ENCODE measurements at places on chromosomes 5 and 9. TPM values are rescaled to one million over a fixed set of nuclear protein-coding genes. Genes with fewer than 3 reads are reported as not detected.

TMEM232 gene
- 5.0 TPM for polyA plus RNA-seq

TXNDC8 gene
- polyA plus RNA-seq, result not detected

OR1J2 gene
- polyA plus RNA-seq, result not detected

CSNK1G3 gene
- 22.1 TPM for polyA plus RNA-seq

HTR4 gene
- 1.9 TPM for polyA plus RNA-seq

ENHO gene
- polyA plus RNA-seq, result 8.7 TPM

DNA sequence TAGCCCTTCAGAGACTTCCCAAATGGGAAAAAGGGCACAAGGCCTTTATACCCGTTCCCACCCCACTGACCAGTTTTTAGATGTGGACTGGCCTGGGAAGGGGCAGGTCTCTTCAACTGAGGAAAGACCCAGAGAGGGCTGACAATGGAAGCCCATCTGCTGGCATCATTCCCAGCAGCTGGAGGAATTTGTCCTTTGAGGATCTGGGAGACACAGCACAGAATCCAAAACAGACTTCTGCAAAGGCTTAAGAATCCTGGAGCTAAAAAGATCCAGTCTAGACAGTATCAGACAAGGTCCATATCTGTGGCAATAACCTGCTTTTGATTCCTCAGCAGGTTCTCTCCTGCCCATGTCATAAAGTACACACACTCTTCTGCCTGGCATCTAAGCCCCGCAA, 329.2 kb downstream of the TMEM167A start:
- no peaks in the 10 kb centered on the region for H3K4me1 ChIP-seq
- H3K36me3 ChIP-seq, result no peaks in the 10 kb centered on the region
- H3K27ac ChIP-seq, result no peak overlapping the region

DNA sequence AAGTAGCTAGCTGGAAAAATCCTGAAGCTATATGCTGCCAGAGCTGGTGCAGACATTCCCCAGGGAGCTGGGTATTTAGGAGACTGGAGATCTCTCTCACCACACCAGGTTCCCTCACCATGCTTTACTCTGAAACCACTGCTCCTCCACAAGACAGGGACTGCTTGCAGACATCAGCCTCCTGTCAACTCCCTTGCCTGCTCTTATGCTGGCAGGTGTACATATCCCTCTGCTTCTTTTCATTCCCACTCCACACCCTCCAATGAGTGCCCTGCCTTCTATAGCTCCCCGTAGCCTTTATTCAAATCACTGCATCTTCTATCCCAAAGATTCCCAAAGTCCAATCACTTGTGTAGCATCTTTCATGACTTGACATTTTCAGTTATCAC, 380.7 kb downstream of the NFIB start:
- no peaks in the 10 kb centered on the region for H3K27me3 ChIP-seq
- no peak for DNase-seq
- H3K4me1 ChIP-seq, result peaks cover 8% of the 10 kb centered on the region
- H3K4me3 ChIP-seq, result no peak overlapping the region

DNA sequence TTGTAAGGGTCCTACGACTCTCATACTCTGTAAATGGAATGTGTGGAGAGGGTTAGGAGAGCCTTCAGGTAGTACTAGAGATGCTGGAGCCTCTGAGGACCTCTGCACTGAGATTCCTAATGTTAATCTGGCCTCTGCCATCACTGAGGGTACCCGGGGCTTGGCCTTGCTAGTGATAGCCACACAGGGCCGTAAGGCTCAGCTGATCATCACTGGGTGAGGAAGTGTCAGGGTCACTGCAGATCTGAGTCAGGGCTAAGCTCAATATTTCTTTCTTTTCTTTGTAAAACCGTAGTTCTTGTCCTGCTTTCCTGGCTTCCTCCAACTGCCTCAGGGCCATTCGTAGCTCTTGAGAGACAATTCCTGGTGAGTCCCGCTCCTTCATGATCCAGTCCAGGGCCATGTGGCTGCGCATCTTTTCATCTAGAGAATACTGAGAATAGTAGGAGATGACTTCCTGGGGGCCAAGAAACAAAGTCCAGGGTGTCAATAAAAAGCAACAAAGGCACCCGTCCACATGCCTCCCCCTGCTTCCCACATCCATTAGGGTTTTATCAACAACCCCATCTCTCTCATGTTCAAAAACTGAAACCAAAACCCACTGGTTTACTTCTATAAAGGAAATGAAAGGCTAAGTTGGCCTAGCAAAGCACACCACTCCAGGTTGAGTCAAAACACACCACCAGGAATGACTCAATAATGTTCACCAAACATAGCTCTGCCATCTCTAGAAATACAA, 47.7 kb downstream of the LIX1 start:
- no peak overlapping the region for H3K4me3 ChIP-seq
- H3K27ac ChIP-seq, result no peak overlapping the region
- H3K27me3 ChIP-seq, result no peaks in the 10 kb centered on the region
- peaks cover 23% of the 10 kb centered on the region for H3K4me1 ChIP-seq

DNA sequence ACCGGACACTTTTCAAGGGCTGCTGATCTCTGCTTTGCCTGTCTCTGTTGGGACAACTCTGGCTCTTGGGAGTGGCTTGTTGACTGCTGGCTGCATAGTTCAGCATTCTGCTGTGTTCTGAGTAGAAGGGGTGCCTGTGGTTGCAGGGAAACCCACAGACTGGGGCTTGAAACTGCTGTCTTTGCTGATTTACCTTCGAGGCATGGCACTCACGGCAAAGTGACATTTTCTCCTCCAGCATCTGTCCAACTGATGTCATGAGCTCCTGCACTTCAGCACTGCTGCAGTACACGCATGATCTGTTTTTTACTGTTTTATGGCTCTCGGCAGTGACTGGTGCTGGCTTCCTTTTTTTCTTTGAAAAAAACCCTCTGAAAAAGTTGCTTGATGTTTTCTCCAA, 69.2 kb downstream of the SPATA31D1 start:
- no peak overlapping the region for H3K4me3 ChIP-seq
- no peaks in the 10 kb centered on the region for H3K27me3 ChIP-seq
- H3K36me3 ChIP-seq, result no peaks in the 10 kb centered on the region

Measured in cardiac muscle cell (in vitro differentiated cells and primary cell).